Fibroblast of the conjunctiva (primary cell): ENCODE measurements at places on chromosomes 16 and 17.

GRCh38 chr16:84391151-84392030, 23.1 kb downstream of the ATP2C2 start:
- no peak for DNase-seq

GRCh38 chr16:1832838-1833454, 5.9 kb downstream of the FAHD1 start:
- no peak for DNase-seq

- DNase-seq = no peak
Measured at GRCh38 chr16:24070851-24071250, 185.3 kb upstream of the CACNG3 start.

DNA sequence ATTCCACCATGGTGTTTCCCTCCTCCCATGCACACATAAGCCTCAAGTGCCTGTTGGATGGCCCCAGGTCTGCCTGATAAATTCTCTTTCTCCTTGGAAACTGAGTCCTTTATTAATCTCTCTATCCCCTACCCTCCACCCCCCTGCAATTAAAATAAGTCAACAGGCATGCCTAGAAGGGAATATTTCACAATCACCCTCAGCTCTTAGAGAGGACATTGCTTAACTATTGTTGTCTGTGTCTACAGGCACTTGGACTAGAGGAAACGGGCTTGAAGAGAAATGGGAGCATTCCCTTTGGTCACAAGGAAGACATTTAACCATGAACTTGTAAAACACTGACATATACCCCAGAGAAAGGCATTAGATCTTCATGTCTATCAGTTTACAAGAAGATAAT, 39.5 kb downstream of the RCVRN start:
- no peak for DNase-seq

- no peak for DNase-seq
Measured at GRCh38 chr17:82587234-82588086, 60.8 kb downstream of the WDR45B start.

- DNase-seq = no peak
Measured at GRCh38 chr16:77705351-77705750, 17.0 kb upstream of the NUDT7 start.

DNA sequence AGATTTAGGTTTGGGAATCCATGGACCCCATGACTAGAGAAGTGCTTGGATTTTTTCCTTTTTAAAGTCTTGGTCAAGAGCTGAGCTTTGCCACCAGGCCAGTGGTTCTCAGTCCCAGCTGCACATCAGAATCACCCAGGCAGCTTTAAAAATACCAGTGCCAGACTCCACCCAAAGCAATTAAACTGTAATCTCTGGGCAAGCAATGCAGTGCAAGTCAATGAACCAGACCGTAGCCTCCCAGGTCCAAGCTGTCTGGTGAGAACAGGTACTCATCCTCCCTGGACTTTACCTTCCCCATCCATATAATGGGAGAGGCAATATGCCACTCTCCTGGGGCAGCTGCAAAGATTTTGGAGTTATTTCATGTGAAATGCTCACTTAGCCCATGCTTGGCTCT, 223.1 kb upstream of the CDH5 start:
- DNase-seq = no peak

- no peak for DNase-seq
Measured at GRCh38 chr17:43309505-43310332, 75.9 kb upstream of the RNU2-1 start.

DNA sequence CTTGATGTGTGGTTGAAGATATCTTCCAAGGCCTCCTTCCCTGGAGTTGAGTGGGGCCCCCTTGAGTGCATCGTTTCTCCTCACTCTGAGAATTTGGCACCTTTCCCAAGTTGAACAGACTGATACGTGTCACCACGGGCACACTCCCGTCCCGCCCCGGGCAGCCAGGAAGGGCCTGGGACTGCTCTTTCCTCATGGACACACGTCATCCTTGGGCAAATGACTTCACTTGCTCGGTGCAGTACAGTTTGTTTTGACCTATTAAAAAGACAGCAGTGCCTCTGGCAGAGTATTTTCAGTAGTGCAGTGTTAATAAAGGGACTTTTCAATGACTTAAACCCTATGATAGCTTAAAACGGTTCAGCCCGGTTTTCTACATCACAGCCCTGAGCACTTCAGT, 59.9 kb downstream of the SEC14L1 start:
- DNase-seq = no peak

GRCh38 chr17:31320241-31320640, 1.2 kb downstream of the EVI2A start:
- DNase-seq = no peak

DNA sequence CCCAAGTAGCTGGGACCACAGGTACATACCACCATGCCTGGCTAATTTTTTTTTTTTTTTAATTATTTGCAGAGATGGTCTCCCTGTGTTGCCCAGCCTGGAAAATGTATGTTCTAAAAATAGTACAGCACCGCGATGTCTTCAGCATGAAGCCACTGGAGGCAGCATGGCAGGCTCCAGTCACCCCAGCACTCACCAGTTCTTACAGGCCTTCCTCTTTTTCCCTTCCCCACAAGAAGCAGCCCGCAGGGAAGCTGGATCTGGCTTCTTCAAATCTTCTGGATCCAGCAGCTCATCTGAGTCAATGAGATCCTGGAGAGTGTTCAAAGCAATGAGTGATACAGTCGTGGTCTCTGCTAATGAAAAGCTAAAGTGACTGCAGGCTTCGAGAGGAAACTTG, 16.2 kb downstream of the CIAPIN1 start:
- DNase-seq = no peak
